ENCODE measurements at places on chromosomes 12 and 14. TPM values are rescaled to one million over a fixed set of nuclear protein-coding genes. Genes with fewer than 3 reads are reported as not detected.

DNA sequence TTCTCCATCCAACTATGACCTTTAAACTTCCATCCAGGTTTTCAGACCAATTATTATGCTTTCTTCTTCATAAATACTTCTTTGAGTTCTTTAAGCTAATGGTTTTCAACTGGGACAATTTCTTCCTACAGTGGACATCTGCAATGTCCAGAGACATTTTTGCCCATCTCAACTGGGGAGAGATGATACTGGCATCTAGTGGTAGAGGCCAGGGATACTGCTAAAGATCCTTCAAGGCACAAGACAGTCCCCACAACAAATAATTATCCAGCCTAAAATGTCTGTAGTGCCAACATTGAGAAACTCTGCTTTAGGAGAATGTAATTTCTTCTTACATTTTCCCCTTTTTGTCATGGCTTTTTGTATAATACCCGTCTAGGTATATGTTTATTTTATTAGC, 10.6 kb downstream of the TRHDE start:
- DNase-seq: no peak

DNA sequence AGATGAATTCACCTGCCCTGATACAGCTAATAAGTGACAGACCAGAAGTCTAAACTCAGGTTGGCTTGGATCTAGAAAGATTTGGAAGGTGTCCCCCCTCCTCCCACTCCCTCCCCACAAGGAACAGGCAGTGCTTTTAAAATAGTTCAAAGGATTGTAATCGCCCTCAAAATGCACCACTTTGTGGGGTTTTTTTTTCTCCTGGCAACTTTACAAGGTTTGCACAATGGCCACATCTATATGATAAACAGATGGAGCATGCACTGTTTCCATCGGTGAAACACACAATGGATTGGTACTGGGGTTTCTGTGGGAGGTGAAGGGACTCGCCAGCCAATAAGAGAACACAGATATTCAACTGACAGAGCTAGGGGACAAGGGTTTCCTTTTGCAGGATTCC, 137.4 kb downstream of the LLPH start:
- no peak for DNase-seq

DNA sequence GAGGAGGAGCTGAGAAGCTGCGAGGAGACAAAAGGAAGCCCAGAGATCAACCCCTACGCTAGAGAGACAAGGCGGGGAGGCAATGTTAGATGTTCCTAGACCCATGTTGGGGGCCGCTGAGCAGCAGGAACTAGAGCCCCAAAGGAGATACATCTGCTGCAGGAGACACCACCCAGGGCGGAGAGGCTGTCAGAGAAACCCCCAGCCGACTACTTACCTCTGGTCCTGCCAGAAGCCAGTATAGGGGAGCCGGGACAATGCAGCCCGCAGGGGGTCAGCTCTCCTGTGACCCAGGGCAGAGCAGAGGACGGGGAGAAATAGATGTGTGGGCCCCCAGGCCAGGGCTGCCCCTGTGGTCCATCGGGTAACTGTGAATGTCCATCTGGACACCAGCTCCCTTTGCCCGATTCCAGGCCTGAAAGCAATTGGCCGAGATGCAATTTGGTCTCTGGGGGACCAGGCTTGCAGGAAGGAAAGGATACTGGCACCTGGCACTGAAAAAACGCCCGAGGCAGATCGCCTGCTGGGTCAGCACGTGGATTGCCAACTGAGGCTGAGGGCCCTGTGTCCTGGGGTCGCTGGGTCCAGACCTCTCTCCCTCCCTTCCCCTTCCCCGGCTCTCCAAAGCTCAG, 34.9 kb downstream of the SYNE3 start:
- DNase-seq: no peak

GPX2 gene
- not detected for total RNA-seq
